ENCODE measurements at places on chromosomes 13 and 19.

DNA sequence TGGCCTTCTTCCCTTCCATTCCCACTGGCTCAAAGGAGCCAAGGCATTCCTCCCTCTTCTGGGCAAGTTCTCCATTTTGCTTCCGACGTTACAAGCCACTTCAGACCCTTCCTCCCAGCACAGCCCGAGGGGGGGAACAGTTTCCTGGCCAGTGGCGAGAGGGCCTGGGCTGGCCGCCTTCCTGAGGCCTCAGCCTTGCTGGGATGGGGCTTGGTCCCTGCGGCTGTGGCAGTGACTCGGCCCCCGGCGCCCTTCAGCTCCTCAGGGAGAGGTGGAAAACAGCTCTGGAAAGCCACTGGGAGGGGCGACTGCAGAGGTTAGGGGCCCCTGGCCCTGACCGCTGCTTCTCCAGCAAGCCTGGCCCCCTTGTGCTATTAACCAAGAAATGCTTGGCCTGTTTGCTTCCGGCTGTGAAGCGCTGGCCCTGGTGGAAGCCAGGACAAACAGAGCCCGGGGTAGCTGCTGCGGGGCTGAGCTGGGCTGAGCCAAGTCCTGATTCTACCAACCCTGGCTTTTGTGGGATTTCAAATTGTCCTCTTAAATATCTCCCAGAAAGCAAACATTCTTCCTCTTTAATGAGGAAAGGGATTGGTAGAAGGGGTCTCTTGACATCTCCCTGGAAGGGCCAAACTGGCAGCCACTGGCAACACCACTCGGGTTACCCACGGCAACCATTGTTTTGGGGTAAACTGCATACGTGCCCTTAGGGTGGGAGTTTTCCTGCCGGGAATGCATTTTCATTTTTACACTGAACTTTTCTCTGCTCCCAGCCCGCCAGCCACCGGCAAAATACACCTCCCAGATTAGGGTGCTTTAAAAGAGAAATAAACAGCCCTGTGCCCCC lies 38.7 kb downstream of the C13orf46 start:
- no peak for DNase-seq

DNA sequence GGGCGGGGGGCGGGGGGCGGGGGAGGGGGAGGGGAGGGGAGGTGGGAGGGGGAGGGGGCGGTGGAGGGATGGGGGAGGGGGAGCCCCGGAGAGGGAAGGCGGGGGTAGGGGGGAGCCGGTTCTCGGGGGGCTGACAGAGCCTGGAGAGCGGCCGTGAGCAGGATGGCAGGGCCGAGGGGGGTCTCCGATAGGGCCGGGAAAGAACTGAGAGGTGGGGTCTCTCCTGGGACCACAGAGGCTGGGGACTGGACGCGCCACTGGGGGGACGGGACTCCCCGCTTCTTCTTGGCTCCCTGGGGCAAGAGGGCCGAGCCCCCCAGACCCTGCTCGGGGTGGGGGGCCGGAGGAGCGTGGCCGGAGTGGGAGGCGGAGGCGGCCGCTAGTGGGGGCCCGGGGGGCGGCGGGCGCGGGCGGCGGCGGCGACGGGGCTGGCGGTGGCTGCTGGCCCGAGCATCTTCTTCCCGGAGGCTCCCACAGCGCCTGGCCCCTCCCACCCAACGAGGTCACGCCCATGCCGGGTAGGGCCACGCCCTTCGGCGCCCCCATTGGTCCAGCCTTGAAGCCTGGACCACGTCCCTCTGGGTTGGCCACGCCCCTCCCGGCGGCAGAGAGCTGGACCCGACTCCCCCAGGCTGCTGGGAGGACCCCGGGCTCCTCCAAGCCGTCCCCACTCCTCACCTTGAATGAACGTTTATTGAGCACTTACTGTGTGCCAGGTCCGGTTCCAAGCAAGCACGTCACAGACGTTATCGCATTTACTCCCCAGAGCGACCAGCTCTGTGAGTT lies at the start of gene NOVA2:
TSS of gene NOVA2 (minus strand) at position 313 of the 786 bp plus-strand sequence. CDS start 514 bp downstream, outside the sequence.
- peak; percentile 8 for DNase-seq

DNA sequence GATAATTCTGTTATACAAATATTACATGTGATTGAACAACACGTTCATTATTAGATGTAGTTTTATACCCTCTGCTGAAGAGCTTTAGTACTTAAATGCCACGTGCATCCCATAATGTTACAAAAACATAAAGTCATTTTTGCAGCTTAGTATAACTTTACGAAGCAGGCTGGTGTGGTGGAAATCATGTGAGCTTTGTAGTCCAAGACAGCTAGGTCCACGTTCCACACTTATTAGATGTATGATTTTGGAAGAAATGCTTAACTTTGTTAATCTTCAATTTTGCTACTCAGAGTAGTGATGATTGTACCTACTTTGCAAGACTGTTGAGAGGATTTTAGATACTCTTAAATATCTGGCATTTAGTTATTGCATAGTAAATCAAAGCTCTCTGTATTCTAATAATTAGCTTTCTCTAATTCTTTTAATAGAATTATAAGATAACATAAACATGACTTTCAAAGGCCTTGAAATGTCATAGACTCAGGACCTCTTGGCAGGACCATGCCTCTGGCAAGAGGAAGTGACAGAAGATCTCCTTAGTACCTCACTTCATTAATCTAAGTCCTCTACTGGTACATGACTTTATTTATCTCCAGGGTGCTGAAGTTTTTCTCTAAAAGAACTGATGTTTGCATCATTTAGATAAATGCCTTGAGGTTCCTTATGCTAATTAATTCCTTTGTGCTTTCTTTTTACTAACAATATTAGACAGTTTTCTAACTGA lies 153.7 kb downstream of the PCDH20 start:
- no peak for DNase-seq

GRCh38 chr13:113954046-113954835 lies 19.6 kb downstream of the C13orf46 start:
- DNase-seq: no peak

- DNase-seq: no peak
Observed at GRCh38 chr19:51687791-51688670, 5.1 kb upstream of the SPACA6 start.

DNA sequence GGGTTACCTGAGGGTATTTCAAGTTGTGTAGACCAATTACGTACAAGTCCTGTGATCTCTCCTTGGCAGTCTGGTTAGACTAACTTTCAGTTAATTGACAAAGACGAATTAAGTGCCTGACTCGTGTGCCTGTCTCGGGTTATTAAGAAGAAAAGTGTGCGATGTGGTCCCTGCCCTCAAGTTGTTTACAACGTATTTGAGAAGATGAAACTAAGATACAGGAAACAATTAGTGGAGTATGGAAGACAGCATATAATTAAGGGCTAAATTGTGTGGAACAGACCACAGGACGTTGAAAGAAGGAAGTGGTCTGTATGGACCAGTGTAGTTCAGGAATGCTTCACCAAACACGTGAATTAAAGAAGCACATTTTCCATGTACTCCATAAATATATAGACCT lies 49.2 kb downstream of the KLF5 start:
- no peak for DNase-seq

DNA sequence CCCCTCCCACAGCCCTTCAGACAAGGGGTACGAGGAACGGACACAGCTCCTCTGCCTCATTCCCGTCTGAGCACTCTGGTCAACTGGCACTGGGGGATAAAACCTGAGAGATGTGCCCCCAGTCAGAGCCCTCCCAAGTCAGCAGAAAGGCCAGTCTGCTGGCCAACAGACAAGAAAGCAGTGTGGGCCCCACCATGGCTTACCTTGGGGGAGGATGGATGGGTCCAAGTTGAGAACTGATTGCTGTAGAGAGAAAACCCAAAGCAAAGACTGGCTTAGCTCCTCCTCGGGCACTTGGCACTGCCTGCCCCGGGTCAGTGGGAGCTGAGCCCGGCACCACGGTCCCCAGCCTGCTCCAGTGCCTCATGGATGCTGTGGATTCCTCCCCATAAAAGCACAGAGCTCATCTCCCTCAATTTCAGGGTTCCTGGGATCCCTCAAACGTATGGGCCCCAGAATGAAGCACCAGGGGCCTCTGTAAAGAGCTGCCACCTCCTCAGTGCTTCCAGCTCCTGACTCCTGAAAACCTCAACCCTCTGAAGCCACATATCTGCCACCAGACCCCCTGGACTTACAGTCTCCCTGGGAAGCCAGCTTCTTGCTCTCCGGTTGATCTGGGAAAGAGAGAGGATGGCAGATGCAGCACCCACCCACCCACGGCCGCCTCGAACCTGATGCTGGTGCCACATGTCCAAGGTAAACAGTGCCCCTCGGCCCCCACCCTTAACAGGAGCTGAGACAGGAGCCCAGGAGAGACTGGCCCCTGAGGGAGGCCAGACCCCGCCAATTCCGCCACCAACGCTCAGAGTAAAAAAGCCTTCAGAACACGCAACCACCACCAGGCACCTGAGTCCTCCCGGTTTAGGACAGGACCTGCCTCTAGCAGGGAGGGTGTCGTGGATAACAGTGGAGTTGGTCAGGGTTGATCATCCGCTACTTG lies 3.3 kb downstream of the KHSRP start:
- no peak for DNase-seq

DNA sequence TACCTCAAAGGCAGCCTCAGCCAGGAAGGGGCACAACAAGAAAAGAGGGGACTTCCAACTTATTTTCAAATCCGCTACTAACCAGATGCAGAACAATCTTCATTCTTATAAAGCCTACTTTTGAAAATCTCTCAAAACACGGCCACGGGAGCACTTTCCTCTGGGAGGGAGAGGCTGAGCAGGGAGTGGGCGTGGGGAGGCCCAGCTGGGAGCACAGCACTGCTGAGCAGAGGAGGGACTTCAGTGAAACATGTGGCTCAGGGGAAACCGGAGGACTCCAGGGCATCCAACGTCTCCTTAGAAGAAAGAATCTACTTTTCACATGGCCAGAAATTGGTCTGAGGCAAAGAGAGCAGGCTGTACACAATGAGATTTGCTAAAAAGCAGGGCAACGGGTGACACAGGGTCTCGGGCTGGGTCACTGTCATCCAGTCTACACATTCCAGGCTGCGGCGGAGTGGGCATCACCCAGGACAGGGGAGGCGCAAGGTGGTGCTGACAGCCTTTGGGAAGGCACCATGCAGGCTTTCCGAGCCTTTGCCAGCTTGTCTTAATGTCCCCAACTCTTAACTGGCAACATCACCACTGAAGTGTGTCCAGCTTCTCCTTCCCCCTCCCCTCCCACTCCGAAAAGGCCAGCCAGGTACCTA lies 117.1 kb downstream of the STK24 start:
- DNase-seq: no peak

GRCh38 chr13:112903071-112903577 lies 65.9 kb upstream of the MCF2L start:
- DNase-seq: no peak

GRCh38 chr13:18212873-18213272 lies 968.8 kb downstream of the TUBA3C start:
- no peak for DNase-seq

- DNase-seq: no peak
Observed at GRCh38 chr19:21789466-21790085, 22.2 kb upstream of the ZNF100 start.

GRCh38 chr13:49731766-49732165 lies 40.5 kb upstream of the EBPL start:
- DNase-seq: no peak

GRCh38 chr19:19214892-19215291 lies 3.1 kb downstream of the NCAN start:
- DNase-seq: no peak

DNA sequence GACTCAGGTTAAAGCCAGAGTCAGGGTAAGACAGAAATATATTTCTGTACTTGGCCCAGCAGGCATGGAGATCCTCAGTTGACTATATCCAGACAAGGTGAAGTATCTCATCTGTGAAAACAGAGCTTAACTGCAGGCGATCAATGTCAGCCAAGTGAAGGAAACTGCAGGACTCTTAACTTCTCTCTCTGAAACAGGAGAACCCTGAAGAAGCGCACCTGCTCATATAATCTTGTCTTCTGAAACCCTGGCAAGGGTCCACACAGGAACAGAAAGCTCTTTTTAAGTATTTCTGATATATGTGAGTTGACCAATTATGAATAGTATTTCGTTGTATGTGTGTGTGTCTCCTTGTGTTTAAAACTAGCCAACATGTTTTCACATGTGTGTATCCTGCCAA lies 504.8 kb upstream of the SLITRK5 start:
- no peak for DNase-seq

DNA sequence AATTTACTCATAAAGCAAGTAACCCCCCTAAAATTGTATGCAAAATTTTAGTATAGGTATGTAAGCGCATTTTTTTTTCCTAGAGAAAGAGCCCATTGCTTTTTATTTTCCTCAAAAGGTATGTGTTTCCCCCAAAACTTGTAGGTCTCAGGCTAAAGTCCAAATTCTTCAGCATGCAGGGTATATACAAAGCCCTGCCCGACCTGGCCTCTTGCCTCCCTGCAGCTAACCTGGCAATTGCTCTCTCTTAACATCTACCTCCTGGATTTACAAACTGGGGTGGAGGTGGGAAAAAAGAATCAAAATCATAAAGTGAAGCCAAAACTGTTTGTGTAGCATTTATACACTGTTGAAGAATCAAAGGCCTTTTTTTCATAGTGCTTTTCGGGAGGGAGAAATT lies 107.8 kb downstream of the KCNRG start:
- no peak for DNase-seq

DNA sequence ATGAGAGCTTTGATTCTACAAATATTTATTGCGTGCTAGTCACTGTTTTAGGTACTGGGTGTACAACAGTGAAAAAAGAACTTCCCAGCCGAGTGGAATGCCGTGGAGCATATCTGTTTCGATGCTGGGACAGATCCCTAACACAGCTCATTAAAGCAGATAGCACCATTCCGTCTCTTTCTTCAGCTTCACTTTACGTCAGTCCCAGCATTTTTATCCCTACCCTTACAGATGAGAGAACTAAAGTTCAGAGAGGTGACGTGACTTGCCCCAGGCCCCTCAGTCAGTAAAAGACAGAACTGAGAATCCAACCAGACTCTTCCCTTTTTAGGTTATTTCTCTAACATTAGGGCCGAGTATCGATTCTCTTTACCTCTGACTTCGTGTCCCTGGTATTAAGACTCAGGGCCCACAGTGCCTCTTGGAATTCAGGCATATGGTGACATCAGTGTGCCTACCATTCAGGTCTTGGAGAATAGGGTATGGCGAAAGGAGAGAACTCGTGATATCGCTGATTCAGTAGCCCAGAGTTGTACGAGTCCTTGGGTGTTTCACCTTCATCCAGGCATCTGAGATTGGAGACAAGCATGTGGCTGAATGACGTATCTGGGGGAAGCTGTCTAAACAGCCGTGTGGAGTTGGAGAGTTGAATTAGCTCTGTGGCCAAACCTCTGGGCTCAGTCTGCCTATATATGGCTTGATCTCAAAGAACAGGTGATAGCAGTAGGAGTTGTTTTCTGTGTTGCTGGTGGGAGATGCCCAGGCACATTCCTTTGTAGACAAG lies 27.1 kb downstream of the ACTN4 start:
- DNase-seq: no peak

GRCh38 chr13:36339600-36340155 lies 6.5 kb downstream of the SPART start:
- no peak for DNase-seq

GRCh38 chr19:31066385-31066784 lies 282.9 kb downstream of the TSHZ3 start:
- no peak for DNase-seq

GRCh38 chr13:37069597-37070103 lies 10.2 kb upstream of the SUPT20H start:
- DNase-seq: no peak

DNA sequence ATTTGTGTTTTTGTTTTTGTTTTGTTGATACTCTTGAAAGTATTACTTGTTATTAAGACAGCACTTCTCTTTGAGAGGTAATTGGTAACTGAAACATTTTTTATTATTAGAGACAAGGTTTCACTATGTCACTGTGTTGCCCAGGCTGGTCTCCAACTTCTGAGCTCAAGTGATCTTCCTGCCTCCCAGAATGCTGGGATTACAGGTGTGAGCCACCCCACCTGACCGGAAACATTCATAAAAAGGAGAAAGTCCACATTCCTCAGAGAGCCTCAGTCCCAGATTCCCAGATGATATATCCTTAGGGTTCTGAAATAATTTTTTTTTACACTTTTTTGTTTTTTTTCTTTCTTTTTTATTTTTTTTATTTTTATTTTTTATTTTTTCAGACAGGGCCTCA lies 2.7 kb downstream of the CARM1 start:
- no peak for DNase-seq
